Skeletal muscle cell (primary cell): ENCODE measurements at places on chromosomes 16 and 17.

GRCh38 chr17:68381076-68381900 lies 76.0 kb downstream of the WIPI1 start:
- peak; percentile 87 for DNase-seq

DNA sequence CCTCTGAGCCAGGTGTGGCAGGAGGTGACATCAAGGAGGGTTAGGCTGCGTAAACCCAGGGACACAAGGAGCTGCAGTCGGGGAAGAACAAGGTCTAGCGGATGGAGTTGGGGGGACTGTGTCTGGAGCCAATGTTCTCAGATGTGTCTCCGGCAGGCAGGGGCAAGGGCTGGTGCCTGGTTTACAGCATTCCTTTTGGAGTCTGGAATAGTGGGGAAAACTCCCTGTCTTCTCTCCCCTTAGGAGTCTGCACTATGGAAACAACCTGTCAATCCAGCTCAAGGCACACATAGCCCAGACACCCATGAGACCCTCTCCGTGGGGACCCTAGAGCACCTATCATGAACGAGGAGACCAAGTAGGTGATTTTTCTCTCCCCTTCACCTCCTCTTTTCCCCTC lies 27.5 kb downstream of the NLRC5 start:
- DNase-seq: no peak

GRCh38 chr16:6642271-6642670 lies 690.4 kb upstream of the RBFOX1 start:
- no peak for DNase-seq

- no peak for DNase-seq
Observed at GRCh38 chr17:63221939-63222338, 224.2 kb downstream of the CYB561 start.

- DNase-seq: peak; percentile 71
Observed at GRCh38 chr16:65117811-65118448, 3.9 kb downstream of the CDH11 start.

- DNase-seq: no peak
Observed at GRCh38 chr17:74185571-74186185, 17.8 kb upstream of the RPL38 start.

DNA sequence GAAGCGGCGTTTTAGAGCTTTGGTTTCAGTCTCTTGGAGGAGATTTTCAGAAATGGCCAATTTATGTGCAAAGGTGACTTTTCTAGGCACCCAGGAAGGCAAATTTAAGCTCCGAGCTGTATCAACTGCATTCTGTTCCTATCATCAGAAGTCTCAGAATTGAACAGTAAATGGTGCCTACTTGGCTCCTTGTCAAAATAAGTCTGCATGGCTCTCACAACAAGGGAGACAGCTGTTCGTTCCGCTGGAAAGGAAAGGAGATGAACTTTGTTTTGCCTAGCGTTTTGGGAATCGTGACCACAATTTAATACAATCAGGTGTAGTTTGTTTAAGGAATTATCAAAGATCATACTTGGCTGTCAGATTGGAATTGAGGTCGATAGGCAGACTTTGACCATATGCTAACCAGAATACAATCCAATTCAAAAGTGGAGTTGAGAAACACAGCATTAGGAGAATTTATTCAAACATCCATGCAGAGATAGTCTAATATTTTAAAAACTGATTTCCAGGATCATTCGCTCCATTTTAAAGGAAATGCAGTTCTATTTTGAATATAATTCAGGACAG lies 139.4 kb downstream of the CPPED1 start:
- DNase-seq: no peak

- no peak for DNase-seq
Observed at GRCh38 chr16:50778284-50779163, 36.6 kb downstream of the CYLD start.

DNA sequence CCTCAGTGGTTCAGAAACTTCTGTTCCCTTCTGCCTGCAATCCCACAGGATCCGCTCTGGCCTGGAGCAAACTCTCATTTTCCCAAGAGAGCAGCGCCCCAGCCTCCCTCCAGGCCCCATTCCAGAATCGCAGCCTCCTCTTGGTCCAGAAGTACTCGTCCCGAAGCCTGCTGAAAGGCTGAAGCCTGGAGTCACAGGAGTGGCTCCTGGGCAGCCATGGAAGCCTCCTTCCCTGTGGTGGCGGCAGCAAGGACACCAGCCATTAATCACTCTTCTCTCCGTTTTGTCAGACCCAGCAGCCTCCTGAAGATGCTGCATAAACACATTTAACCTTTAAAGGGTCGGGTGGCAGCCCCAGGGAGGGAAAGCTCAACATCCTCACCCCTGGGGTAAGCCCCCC lies 66.9 kb upstream of the TNRC6C start:
- DNase-seq: no peak

GRCh38 chr17:12727076-12727760 lies 61.5 kb downstream of the MYOCD start:
- DNase-seq: no peak

- DNase-seq: no peak
Observed at GRCh38 chr17:79790805-79791734, 5.8 kb downstream of the CBX8 start.

GRCh38 chr16:11966173-11966572 lies 1.2 kb downstream of the TNFRSF17 start:
- DNase-seq: no peak

- DNase-seq: no peak
Observed at GRCh38 chr17:44351961-44352827, 7.1 kb downstream of the GRN start.

DNA sequence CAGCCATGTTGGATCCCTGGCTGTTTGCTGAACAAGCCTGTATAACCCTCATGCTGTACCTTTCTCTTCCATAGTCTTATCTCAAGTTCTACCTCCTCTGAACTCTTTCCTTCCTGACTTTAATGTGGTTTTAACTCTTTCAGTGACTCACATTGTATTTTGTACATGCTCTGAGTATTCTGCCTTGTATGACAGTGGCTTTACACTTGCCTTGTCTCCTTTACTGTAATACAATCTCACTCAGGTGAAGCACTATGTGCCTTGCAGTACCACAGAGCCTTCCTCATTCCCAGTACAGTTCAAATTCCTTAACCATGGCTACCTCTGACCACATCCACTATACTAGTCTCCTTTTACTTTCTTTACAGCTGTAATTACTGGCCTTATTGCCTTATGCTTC lies 14.1 kb downstream of the PSMD11 start:
- DNase-seq: no peak

DNA sequence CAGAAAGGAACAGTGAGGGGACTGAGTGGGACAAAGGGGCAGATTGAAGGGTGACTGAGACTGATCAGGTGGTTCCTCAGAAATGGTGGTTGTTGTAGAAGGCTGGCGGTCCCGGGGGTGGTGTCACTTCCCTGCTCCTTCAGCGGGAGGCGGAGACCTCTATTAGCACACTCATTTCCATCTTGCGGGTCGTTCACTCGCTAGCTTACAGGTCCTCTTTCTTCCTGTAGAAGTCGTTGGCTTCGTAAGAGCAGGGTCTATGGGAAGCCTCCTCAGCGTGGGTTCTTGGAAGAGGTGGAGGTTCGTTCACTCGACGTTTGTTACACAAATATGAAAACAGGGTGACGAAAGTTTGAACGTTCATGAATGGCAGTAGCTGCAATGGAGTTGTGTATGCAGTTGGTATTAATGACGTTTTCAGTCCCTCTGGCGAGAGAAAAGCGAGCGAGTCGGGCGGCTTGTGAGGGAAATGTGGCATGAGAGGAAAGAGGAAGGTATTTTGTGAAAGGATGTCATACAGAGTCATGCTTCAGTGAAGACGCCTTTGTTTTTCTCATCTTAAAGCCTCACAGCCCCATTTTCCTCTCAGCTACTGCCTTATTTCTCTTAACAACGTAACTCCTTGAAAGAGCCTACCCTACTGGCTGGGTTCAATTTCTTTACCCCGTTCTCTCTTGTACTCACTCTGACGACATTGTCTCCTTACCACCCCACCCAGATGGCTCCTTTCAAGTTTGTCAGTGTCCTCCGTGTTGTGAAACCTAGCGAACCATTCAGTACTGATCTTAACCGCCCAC lies 667 bp downstream of the EFCAB13 start:
- DNase-seq: no peak

- no peak for DNase-seq
Observed at GRCh38 chr16:13982451-13982850, 62.5 kb downstream of the ERCC4 start.

GRCh38 chr16:622920-623280 lies 7.9 kb upstream of the WFIKKN1 start:
- no peak for DNase-seq

DNA sequence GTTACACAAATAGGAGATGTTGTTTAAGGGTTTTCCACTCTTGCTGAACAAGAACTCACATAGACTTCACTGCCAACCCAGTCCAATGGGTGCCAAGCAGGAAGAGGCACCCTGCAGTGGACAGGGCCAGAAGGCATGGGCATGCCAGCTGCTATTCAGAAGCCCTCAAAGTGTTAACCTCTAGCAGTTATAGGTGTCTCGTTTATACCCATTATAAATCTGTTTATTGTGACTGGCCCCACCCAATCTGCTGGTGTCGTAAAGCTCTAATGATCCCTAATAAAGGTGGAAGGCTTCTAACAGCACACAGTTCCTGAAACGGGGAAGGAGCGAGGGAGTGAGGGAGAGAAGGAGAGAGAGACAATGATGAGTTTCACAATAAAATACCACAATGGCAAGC lies 23.9 kb downstream of the HNF1B start:
- no peak for DNase-seq

DNA sequence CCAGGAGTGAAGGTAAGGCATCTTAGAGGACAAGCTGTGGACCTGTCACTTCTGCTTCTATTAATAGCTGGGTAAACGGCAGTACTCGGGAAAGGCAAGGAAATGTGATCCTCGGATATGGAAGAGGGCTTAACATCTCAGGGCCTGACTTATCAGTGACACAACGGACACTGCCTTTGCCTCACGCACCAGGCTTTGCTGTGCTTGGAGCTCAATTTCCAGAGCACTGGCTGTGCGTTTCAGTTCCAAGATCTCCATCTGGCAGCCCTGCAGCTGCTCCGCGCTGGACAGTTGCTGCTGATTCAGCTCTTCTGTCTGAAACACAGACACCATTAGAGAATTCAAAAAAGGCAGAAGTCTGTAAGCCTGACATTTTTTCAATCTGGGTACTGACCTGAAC lies 3.5 kb downstream of the KRT40 start:
- peak; percentile 28 for DNase-seq

- DNase-seq: no peak
Observed at GRCh38 chr16:81816793-81817210, 37.7 kb downstream of the PLCG2 start.

DNA sequence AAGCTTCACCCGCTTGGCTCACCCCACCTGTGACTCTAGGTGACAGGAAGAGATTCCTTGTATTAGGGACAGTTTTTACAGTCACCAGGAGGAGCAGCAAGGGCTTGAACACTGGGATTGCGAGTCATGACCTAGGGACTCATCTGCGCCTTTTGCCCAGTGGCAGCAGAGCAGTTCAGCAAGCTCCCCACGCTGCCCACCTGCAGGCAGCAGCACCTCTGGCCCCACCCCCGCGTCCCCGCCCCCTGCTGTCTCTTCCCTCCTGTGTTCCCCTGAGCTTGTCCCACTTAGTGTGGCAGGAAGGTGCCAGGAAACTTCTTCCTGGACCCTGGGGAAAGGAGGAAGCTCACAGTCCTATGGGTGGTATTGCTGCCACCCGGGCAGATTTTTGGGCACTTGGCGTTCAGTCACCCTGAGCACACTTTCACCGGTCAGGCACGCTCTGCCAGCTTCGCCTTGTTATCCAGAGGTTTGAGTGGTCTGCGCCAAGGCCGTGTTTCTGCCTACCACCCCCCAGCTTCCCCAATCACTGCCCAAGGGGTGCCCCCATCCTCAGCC lies 8.7 kb downstream of the MMP15 start:
- DNase-seq: no peak

GRCh38 chr16:79316004-79316458 lies 284.5 kb downstream of the MAF start:
- no peak for DNase-seq

GRCh38 chr17:57577751-57578607 lies 167.1 kb downstream of the CCDC182 start:
- DNase-seq: peak; percentile 55

DNA sequence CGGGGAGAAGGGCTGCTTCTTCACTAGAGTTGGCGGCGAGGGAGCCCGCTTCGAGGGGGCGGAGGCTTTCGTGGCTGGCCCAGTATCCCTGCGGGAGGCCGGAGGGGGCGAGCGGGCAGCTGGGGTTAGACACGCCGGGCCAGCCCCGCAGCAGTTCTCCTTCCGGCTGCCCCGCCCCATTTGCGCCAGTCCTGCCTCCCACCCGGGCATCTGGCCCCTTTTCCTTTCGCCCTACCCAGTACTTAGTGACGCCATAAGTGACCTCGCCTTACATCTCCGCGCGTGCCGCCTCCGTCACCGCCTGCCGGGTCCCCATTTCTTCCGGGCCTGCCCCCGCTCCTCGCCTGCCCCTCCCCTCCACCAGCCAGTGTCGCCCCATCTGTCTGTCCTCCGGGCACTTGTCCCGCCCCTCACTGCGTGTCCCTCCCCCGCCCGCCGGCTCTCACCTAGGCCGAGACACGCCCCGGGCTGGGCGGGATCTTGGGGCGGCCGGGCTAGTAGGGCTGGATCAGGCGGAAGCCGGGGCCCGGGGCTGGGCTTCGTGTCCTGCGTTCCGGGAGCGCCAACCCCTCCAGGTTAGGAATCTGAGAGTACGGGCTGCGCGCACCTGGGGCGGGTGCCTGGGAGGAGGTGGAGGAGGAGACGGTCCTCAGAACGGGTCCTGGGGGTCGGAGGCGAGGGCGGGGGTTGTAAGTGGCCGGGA lies 14.3 kb downstream of the SPATA32 start:
- peak; percentile 38 for DNase-seq

DNA sequence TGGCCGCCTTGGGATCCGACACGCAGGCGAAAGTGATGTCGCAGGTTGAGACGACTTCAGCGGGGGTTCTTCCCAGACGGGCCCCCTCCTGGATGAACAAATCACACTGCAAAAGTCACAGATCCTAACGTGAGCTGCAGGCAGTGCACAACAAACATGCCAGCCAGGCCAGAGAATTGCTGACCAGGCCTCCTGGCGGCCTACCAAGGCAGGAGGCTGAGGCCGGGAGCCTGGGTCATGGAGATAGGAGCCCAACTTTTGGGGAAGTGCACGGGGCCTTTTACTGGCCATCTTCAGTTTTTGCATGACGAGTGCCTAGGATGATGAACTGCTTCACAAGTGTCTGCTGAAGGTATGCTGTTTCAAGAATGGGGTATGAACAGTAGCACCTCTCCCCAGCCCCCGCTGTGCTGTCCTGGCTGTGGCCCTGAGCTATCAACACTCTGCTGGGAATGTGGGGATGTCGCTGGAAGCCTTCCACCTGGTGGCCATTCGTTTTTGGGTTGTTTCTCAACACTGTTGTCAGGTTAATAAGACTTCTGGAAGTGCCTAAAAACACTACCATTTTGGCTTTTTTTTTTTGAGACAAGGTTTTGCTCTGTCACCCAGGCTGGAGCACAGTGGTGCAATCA lies 12.2 kb upstream of the ROGDI start:
- no peak for DNase-seq

- no peak for DNase-seq
Observed at GRCh38 chr17:9363440-9364350, 211.9 kb downstream of the STX8 start.

DNA sequence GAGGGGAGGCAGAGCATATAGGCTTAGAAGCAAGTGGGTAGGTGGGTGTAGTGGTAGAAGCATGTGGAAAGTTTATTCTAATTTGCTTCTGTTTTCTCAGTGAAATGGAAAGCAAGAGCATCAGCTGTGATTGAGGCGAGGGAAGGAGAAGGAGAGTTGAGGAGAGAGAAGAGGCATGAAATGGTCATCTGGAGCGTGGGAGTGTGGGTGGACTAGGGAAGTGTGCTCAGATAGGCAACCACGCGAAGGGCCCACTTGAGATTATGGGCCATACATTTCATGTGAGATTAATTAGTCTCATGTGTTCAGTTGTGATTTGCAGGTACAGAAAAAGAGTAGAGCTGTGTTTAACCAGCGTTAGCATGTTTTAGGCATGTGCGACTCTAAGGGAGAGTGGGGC lies 20.8 kb upstream of the CDC6 start:
- no peak for DNase-seq
